Stimulated activated CD4-positive, alpha-beta T cell treated with anti-CD3 and anti-CD28 coated beads, Interleukin-2, amount 100 ng/mL, for 48 hours (primary cell): ENCODE measurements at places on chromosomes 11 and 22.

GRCh38 chr11:45754741-45755140 is 50.2 kb upstream of the SLC35C1 start:
- DNase-seq = no peak

DNA sequence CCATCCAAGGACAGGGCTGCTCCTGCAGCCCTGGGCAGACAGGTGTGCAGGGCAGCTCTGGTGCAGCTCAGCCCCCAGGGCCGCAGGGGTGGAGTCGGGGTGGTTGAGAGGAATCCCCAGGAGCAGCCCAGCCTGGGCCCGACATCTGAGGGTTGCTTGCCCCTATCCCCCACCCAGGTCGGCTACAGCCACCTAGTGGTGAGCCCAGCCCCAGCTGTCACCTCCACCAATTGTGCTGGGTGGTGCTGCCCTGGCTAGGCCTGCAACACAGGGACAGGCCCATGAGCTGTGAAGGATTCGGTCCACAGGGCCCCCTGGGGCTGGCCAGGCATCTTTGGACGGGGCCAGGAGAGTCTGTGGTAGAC is 29.6 kb downstream of the RTN4R start:
- no peak for DNase-seq

GRCh38 chr11:111631666-111632039 is 29.4 kb downstream of the SIK2 start:
- DNase-seq = no peak

GRCh38 chr11:122339436-122340060 is 223.5 kb upstream of the BLID start:
- DNase-seq = no peak

DNA sequence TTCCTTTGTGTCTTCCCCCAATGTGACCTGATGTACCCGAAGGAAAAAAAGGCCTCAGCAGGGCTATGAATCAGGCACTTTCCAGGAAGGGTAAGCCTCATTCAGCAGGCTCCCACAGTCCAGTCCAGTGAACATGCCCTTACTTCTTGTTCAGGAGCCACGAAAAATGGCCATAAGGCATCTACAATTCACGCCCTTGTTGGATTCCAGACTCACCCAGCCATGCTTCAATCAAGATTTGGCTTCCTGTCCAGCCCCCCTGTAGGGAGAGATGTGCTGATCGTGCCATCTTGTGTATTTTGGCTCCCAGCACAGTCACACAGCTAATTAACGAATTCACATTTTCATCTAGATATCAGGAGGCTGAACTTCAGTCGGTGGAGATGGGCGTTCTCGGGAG is 9.9 kb upstream of the KCNJ5 start:
- DNase-seq = no peak

DNA sequence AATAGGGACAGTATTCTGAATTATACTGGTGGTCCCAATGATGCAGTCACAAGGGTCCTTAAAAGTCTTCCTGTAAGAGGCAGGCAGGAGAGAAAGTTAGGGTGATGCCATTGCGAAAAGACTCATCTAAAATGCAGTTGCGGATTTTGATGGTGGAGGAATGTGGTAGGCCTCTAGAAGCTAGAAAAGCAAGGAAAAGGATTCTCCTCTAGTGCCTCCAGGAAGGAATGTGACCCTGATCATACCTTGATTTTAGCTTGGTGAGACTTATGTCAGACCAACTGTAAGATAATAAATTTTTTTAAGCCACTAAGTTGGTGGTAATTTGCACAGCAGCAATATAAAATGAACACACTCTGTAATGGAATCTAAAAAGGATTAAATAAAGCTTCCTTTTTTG is 33.8 kb downstream of the CHORDC1 start:
- DNase-seq = no peak

- no peak for DNase-seq
These were observed 14.6 kb downstream of the BBOX1 start for GRCh38 chr11:27055065-27055682.

DNA sequence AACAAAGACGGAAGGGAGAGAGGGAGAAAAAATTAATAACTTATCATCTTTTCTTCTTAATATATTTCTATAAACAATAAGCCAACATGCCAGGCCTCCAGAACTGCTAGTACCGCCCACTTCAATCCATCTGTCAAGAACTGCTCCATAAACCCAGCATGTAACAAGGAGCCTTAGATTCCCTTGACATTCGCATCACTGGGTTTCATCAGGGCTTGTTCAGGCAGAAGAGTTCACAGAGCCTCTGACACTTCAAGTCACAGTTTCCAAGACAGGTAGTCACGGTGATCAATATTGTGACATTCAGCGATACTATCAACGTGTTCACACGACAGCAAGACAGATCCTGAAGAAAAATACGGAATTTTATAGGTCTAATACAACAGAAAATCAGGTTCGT is 61.7 kb downstream of the LARGE2 start:
- DNase-seq = no peak

- DNase-seq = no peak
These were observed 18.1 kb upstream of the CDKN1C start for GRCh38 chr11:2903672-2904011.

GRCh38 chr11:113675003-113675561 is 31.0 kb downstream of the TMPRSS5 start:
- peak; percentile 7 for DNase-seq

GRCh38 chr11:120648771-120649170 is 137.2 kb downstream of the GRIK4 start:
- DNase-seq = no peak

- no peak for DNase-seq
These were observed 67.1 kb downstream of the SNX19 start for GRCh38 chr11:130849215-130849568.

GRCh38 chr11:38130514-38130913 is 1532.5 kb upstream of the RAG2 start:
- no peak for DNase-seq

GRCh38 chr22:38246046-38246658 is 26.7 kb downstream of the TMEM184B start:
- no peak for DNase-seq

GRCh38 chr11:134583397-134583990 is 171.5 kb upstream of the B3GAT1 start:
- DNase-seq = no peak
